Stimulated activated CD8-positive, alpha-beta memory T cell treated with anti-CD3 and anti-CD28 coated beads, Interleukin-7, amount 100 ng/mL, for 1 hour (primary cell): ENCODE measurements at places on chromosomes 1 and 21.

DNA sequence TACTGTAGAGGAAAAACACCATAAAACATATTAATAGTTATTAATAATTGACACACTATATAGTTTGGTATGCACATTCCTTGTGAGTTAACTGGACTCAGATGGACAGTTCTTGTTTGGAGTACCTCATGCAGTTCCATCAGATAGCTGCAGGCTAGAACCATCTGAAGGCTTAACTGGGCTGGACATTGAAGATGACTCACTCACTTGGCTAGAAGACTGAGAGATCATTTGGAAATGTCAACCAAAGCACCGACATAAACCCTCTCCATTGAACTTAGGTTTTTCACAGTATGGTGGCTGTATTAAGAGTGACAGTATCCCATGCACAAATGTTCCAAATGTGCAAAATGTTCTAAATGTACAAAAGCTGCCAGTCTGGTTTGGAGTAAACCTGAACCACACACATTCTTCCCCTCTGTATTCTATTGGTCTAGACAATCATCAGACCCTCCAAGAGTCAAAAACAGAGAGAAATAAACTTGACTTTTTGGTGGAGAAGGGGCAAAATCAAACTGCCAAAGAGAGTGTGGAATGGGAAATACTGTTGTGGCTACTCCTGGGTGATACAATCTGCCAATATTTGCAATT, 708.4 kb downstream of the KCNT2 start:
- DNase-seq = no peak

- DNase-seq = no peak
These were observed 128.6 kb upstream of the IVNS1ABP start for GRCh38 chr1:185445594-185445993.

DNA sequence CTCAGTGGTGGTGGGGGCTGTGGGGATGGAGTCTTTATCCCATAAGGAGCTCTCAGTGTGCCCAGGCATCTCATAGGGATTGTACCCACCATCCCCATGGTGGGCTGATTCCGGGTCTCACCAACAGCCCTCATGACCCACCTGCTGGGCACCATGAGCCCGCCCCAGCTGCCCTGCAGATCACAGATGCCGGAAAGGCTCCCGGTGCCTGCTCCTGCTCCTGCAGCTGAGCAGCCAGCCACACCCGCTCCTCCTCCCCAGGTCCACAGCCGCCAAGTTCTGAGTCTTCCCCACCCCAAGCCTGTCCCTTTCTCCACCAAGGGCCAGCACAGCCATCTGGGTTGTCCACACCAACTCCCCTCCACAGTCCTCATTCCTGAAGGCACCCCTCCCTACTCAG, 15.5 kb upstream of the TSPEAR start:
- DNase-seq = no peak

DNA sequence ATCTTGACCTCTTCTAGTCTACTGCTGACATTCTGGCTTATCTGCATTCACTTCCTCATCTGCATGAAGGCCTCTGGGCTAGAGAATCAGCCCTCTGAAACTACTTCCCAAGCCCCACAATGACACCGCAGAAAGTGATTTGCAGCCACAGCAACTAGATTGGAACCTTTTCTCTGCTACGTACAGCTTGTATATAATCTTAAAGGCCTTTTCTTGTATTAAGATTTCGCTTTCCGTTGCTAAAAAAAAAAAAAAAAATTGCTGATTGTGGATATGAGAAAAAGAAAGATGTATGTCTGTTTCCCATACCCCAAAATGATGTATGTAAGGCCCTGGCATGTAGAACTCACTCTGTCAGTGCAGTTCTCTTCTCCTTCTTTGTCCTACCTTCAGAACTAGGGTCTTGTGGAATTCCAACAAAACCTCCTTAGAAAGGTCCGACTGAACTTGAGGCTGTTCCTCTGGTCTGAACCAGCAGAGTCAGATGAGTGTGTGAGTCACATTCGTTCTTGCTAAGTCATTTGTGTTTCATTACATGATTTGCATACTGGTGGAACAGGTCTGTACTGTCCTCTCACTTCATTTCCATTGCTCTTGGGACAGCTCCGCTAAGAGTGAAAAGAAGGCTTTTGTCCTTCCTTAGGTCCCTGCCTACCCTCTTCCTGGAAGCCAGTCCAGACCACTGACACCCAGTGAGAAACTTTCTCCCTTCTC, 62.7 kb downstream of the PLPP3 start:
- no peak for DNase-seq

DNA sequence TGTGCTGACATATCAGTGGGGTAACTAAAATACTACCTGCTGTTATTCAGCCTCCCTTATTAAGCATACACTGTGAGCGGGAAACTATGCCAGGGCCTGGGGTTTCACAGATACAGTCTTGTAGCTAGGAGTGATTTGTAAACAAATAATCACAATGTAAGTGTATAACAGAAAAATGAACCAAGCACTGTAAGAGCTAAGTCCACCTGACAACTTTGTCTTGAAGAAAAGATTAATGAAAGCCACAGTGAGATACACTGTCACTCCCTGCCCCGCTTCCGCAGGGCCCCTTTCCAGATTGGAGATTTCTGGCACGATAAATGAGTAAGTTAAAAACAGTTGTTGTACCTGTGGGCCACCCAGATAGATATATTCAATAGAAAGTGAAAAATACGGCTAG, 4.8 kb downstream of the RCAN3 start:
- no peak for DNase-seq

DNA sequence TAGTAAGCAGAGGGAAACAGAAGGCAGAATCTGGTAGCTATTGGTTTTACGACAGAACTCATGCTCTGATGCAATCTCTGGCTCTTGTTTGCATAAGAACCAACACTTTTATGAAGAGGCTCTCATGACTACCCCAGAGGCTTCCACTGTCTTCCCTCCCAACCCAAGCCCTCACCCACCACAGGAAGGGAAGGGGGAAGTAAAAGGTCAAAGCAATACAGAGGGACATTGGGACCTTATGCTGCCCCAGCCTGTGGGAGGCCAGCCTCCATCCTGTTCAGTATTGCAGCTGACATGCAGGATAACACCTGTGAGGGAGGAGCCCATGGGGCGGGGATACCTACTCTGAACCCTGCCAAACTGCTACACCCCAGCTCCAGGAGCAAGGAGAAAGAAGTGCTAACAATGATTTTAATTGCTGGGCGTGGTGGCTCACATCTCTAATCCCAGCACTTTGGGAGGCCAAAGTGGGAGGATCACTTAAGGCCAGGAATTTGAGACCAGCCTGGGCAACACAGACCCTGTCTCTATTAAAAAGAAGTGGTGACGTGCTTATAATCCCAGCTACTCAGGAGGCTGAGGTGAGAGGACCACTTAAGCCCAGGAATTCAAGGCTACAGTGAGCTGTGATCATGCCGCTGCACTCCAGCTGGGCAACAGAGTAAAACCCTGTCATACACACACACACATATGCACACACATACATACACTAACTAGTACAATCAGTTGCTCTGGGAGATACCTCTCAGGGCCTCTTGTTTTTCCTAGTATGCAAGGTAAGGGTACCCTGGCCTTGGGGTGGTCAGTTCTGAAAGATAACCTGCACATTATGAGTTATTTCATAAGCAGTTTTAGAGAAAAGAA, 9.5 kb downstream of the MR1 start:
- no peak for DNase-seq

DNA sequence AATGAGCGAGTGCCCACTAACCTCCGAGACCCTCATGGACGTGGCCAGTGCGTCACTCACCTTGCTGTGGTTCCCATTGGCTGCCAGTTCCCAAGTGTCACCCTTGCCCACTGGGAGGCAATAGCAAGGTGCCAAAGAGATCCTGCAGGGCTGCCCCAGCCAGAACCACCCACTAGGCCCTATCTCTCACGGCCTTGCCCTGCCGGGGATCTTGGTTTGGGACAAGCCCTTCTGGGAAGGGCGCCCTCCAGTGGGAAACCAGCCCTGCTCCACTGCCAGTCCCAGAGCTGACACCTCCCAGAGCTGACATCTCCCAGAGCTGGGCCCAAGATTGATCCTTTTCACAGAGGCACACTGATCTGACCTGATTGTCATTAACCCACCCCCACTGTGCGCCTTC, 2.1 kb upstream of the SELENON start:
- DNase-seq = no peak

- DNase-seq = no peak
These were observed 314 bp downstream of the DPH5 start for GRCh38 chr1:101025283-101025656.

DNA sequence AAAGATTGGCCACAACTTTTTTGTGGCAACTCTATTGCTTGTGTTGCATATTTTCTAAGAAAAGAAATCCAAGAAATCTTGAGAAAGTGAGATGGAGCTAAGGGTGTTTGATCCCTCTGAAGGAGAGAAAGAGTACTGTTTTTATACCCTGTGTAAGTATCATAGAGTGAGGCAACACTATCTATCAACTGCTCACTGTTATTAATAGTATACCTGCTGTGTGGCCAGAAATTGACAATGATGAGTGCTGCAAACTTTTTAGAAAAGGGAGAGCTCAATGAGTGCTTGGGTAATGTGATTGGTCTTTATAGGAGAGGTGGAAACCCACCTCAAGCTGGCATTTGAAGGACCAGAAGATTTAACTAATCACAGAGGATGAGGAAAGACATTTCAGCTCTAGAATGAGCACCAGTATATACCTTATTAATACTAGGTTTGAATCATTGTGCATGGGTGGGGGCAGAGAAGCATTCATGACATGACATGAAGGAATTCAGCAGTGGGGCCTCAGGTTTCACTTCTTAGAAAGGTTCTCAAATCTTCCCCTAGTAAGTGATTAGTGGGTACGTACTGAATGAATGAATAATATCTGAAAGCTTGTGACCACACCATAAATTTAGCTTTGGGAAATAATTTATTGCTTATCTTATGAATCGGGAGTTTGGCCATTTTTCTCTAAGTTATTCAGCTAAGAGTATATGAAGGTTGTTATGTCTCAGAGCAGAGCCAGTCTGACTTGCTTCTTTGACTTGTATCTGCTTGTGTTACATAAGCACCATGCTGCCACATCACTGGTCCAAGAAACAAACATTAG, 169.2 kb upstream of the SGIP1 start:
- no peak for DNase-seq
